Effector memory CD4-positive, alpha-beta T cell (primary cell): ENCODE measurements at places on chromosomes 5 and 9.

GRCh38 chr5:10122076-10122726, 127.5 kb downstream of the ATPSCKMT start:
- DNase-seq = no peak

GRCh38 chr9:9674461-9674860, 938.3 kb downstream of the PTPRD start:
- no peak for DNase-seq

DNA sequence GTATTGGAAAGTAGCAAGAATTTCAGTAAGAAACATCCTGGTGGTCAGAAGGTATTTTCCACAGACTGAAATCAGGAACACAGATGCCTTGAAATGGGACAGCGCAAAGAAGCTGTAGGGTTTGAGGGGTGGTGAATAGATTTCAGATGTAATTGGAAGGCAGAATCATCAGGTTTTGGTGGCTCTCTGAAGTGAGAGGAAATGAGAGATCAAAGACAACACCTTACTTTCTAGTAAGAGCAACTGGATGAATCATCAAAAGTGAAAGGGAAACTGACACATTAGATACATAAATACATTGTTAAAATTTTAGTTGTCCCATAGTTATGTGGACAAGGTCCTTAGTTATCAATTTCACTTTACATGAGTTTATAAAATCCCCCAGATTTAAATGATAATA, 188.2 kb upstream of the SLC27A6 start:
- DNase-seq = no peak

DNA sequence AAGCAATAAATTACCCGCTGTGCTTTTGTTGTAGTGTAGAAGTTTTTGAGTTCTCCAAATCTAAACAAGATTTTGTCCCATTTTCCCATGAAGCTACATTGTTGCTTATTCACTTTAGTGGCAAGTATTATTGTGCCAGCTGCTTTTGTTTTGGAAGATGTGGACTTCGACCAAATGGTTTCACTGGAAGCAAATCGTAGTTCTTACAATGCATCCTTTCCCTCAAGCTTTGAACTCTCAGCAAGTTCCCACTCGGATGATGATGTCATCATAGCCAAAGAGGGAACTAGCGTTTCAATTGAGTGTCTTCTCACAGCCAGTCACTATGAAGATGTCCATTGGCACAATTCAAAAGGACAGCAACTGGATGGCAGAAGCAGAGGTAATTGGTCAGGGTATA, 10.9 kb downstream of the MFAP3 start:
- DNase-seq = no peak

GRCh38 chr9:132548751-132549640, 33.4 kb upstream of the BARHL1 start:
- DNase-seq = no peak

- no peak for DNase-seq
These were observed 61.0 kb upstream of the ADAMTS2 start for GRCh38 chr5:179406031-179406961.

GRCh38 chr5:6492934-6493333, 44.3 kb downstream of the UBE2QL1 start:
- DNase-seq = no peak

- DNase-seq = no peak
These were observed 16.8 kb downstream of the PRDM6 start for GRCh38 chr5:123105864-123106263.

GRCh38 chr9:124555043-124555442, 47.8 kb upstream of the NR5A1 start:
- DNase-seq = no peak

- peak; percentile 15 for DNase-seq
These were observed 1468.0 kb downstream of the FOXD4L5 start for GRCh38 chr9:63816751-63817621.

- DNase-seq = no peak
These were observed 481.6 kb downstream of the SPATA31A7 start for GRCh38 chr9:61671276-61671973.

DNA sequence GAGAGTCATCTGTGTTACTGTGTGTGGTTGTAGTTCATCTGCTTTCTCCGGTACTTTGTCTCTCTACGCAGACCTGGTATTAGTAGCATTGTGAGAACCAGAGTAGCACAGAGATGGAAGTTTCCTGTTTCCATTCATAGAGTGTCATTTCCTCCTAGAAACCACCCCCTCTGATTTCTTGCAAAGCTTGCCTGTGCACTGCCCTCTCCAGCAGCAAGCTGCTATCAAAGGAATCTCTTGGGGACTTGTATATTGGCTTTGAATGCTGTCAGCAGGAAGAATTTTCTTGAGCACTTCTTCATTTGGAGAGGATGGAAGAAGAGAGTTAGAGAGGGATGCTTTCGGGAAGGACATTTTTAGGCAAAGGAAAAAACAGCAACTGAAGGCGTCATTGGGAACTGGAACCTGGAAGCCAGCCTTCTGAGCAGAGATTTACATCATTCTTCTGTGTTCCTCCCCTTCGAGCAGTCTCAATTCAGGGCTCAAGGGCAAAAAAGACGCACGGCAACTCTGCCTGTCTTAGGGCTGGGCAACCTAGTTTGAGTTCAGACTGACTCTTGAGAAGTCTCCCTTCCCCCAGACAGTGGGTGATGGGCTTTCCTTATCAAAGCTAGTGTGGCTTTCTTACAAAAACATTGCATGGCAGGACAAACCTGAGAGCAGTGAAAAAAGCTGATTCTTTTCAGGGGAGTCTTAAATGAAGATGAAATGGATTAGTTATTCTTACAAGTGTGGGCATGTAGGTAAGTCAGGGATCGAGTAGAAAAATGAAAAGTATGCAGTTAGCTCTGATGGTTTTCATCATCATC, 226.3 kb downstream of the AOPEP start:
- no peak for DNase-seq

DNA sequence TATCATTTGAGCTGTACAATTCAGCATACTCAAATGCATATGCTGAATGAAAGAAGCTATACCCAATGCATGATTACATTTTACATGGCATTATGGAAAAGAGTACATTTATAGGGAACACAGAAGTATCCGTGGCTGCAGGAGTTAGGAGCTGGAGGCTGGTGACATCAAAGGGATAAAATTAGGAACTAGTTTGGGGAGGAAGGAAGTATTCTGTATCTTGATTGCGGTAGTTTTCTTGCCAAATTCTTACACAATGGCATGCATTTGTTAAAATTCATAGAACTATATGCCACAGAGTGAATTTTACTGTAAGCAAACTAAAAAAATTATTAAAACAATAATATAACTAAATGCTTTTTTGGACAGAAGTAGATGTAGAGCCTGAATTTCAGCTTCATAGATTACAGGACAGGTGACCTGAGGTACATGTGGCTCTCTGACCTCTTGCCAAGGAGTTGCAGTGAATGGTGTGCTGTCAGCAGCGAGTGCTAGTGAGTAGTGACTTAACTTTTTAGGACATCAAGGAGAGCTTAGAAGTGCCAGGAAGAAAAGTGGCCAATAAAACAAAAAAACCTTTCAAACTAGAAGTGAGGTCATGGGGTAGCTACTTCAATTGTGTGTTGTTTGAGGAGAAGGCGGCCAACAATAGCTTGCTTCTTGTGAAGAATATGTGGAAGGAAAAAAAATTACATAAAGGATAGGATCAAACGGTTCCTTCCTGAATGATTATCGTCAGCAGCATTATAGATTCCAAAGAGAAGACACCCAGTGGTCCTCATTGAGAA, 514.9 kb upstream of the CLINT1 start:
- no peak for DNase-seq

GRCh38 chr9:15475923-15476536, 34.7 kb downstream of the PSIP1 start:
- DNase-seq = no peak

DNA sequence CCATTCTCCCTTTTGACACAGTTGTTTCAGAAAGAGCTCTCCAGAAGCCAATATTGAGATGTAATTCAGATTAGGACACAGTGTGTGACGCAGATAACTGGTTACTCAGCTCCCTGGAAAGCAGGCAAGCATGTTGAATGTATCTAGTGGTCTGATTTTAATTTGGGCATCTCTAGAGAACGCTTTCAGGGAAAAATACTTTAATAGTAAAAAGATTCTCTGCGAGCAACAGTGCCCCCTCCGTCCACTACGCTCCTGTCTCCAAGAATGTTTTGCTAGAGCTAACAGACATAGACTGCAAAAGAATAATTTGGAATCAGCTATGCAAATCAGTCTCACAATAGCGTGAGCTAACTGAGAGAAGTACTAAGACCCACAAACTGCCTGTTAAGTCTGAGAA, 23.3 kb downstream of the CFAP90 start:
- no peak for DNase-seq

GRCh38 chr5:84379749-84380148, 4.9 kb downstream of the EDIL3 start:
- DNase-seq = no peak
